ENCODE measurements at places on chromosomes 7 and 10.

GRCh38 chr10:19480353-19480752, 335.9 kb upstream of the PLXDC2 start:
- no peak for DNase-seq

DNA sequence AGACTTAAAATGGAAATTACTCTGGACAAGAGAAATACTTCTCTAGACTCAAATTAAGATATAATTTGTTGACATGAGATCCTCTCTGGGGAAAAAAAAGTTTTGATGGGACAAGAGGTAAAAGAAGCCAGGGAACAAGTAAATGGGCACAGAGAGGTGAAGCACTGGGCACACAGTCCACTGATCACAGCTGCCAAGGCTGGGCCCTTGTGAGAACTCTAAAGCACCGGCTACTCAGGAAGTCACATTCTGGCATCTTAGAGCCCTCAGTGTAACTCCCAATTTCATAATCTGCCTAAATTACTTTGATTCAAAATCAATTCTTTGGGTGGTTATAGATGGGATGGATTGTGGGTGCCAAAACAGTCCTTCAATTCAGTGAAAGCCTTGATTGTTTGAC, 123.2 kb upstream of the CACNA2D1 start:
- DNase-seq, result no peak

DNA sequence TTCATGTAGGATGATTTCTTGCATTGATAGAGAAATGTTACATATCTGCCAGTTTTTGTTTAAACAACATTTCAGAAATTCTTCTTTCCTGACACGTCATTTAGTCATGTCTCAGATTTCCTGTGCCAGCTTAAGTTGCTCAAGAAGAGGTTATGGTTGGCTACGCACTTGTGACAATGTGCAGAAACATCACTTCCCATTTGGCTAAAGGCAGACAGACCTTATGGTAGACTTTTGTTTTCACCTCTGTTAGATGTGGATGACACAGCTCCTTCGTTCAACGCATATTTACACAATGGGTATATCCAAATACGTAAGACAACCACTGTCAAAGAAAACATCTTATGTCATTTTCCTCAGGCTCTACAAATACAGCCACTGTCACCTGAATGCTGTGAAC, 125.8 kb downstream of the DOCK4 start:
- DNase-seq, result no peak

DNA sequence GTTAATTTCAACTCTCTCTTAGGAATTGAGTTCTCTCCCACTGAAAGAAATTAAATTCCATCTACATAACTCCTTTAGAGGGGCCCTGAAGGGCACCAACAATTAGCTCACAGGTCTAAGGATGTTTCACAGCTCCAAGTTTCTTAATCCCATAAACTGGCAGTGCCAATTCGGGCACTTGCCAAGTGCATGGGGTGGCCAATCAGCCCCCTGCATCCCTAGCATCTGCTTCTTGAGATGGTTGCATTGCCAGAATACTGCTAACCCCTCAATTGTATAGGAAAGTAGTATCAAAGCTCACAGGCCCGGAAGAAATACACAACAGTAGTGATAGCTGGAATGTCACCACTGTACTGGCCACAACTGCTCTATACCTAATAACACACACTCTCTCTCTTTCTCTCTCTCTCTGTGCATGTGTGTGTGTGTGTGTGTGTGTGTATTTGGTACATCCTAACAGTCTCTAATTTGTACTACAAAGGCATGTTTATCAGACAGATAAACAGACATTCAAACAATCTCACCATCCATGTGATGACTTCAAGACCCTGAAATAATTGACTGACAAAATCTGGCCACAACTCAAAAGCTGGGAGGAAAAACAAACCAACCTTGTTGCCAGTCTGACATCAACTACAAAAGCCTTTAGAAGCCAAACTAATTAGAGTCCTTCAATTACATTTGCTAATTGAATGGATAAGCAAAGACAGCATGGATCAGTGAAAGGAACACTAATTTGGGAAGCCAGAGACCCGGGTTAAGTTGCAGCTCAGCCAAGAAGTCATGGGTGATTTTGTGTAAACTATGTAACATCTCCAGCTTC, 27.8 kb downstream of the HIBADH start:
- DNase-seq, result no peak

GRCh38 chr7:37118004-37118403, 330.7 kb downstream of the ELMO1 start:
- DNase-seq, result no peak

DNA sequence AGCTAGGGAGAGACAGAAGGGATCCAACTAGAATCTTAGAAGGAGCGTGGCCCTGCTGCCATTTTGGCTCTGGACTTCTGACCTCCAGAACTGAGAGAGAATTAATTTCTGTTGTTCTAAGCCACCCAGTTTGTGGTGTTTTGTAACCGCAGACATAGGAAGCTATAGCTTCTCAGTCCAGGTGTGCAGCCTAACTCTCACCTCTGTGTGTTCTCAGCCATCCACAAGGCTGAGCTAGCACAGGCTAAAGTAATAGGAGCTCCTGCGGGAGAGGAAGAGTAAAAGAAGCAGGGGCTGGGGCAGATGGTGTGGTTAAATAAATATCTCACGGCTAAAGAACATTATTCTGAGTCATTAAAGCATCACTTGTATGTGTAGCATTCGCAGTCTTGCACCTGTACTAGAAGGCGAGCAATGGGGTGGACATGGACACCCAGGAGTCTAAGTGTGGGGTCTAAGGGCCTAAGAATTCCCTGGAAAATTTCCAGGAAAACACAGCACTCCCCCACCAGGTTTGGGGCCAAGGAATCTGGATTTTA, 94.1 kb downstream of the AOAH start:
- no peak for DNase-seq

- no peak for DNase-seq
Measured at GRCh38 chr7:123397746-123398338, 136.6 kb downstream of the IQUB start.

GRCh38 chr7:154795437-154795836, 207.5 kb downstream of the PAXIP1 start:
- no peak for DNase-seq

- DNase-seq, result no peak
Measured at GRCh38 chr10:7243873-7244272, 167.0 kb downstream of the SFMBT2 start.

- no peak for DNase-seq
Measured at GRCh38 chr7:964401-965231, 10.1 kb upstream of the ADAP1 start.

- DNase-seq, result no peak
Measured at GRCh38 chr7:55570939-55571338, 1.4 kb downstream of the VOPP1 start.

- DNase-seq, result no peak
Measured at GRCh38 chr10:60425392-60426110, 35.9 kb upstream of the ANK3 start.

DNA sequence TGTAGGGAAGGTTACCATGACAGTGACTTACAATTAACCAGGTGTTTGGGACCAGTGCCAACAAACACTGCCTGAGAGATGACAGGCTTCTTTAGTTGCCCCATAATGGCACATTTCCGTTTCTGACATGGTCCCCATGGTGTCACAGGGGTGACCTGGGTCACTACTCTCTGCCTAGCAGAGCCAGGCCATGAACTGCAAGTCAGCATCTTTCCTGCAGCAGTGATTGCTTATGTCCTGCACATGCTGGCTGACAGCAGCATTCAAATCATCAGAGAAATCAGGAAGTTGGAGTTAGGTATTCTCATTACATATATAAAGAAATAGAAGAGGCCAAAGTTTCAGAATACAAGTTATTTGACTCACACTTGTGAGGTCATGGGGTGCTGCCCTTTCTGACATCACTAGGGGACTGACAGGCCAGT, 47.1 kb upstream of the ZNRF2 start:
- no peak for DNase-seq

GRCh38 chr10:97279121-97279815, 13.2 kb downstream of the ARHGAP19 start:
- no peak for DNase-seq

GRCh38 chr10:114042895-114043531, 653 bp upstream of the ADRB1 start:
- no peak for DNase-seq

DNA sequence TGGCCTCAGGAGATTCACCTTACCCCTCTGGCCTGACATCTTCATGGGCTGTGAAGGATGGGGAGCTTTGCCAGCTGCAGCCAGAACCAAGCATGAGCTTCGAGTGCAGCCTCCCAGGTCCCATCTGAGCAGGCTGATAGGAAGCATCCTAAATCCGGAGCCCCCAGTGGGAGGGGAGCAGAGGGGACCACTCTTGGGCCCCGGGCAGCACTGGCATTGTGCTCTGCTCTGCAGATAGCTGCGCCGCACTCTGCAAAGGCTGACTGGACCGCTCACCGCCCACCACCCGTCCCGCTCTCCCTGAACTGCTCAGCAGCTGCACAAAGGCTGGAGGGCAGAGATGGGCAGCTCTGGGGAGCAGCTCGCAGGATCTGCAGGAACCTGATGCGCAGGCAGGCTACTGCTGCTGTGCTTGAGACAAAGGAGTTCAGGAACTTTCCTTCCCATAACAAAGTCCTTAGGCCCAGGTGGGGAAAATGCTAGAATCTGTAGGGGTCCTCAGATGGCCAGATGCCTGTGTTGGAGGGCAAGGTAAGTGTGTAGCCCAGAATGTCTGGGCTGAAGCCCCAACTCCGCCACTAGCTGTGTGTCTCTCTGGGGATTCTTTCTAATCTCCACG, 51.8 kb downstream of the ARHGAP22 start:
- DNase-seq, result no peak

DNA sequence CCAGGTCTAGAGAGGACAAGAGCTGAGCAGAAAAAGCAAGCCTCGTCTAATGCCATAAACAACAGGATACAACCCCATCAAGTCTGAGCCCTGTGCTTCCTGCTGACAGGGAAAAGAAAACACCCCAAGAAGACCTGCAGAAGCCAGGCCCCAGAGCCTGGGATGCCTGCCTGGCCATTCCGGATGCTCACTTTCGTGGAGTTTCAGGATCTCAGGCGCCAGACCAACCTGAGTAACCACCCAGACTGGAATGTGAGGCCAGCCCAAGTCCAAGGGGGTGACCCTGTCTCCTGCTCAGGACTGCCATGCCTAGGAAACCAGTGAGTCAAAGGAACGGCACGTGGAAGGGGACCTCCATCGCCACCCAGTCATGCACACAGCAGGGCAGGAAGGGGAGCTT, 74.3 kb downstream of the PLXNA4 start:
- no peak for DNase-seq

DNA sequence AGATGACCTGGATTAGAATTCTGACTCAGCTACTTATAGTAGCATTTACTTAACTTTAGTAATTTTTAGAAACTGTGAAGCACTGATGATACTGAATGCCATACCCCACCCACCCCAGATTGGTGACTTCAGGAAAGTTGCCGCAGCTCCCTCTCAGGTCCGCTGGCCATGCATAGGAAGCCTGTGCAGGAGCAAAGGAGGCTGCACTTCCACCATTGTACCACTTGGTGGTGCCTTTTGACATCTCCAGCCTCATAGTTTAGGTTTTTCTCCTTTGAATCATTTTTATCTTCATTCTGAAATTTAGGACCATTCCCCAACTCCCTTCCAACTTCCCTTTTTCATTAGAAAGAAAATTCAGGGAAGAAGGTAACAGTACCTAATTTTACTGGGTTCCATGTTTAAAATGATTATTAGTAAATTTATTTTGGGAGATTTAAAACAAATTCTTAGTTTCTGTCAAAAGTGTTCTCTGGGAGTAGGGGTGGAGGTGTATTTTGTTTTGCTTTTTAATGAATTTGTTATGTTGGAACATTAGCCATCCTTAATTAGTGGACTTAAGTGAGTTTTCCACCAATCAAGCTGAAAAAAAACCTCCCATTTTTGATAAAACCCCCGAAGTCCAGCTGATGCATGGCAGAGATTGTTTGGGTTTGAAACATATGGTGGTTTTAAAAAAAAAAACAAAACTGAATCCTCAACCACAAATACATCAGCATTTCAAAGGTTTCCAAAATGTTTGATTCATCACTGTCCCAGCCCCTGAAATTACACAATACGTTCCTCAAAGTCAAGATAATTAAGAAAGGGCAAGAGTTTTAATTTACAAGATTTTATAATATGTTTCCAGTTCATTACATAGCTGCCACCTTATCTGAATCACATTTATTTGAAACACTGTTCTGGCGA, 109.6 kb downstream of the WNT2 start:
- peak; percentile 55 for DNase-seq

GRCh38 chr7:100189061-100189460, 11.3 kb downstream of the STAG3 start:
- DNase-seq, result no peak

- no peak for DNase-seq
Measured at GRCh38 chr7:35718047-35718446, 23.1 kb upstream of the HERPUD2 start.
